ENCODE measurements at places on chromosomes 1 and 21. TPM values are rescaled to one million over a fixed set of nuclear protein-coding genes. Genes with fewer than 3 reads are reported as not detected.

DNA sequence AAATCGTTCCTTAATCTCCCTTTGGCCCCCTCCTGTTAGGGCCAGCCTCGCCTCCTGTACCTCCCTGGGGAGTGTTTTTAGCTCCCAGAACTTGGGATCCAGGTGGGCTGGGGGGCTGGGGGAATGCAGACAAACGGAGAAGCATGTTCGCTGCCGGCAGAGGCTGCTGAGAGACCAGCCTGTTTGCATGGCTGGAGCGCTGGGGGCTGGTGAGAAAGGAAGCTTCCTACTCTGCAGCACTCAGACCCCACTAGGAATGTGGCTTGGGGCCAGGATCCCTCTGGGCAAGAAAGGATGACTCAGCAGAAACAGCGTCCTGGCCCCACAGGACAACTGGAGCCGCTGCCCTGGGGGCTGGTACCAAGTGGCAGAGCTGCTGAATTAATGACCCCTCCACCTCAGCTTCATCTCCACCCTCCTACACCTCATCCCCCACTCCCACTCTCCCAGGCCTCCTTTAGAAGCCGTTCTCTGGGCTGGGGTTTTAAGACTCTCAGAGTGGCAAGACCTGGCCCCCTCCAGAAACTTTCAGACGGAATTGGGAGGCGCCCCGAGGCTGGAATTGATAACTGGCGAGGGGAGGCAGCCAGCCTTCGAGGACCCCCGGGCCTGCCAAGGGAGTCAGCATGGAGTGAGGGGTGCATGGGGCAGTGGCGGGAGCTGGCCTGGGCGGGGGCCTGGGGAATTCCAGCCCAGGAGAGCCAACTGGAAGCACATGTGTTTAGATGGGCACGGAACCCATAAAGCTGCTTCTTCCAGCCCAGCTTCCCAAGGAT lies 28.5 kb upstream of the EPS8L3 start:
- DNase-seq = no peak
- H3K36me3 ChIP-seq = no peaks in the 10 kb centered on the region
- H3K4me1 ChIP-seq = no peaks in the 10 kb centered on the region
- no peaks in the 10 kb centered on the region for H3K27me3 ChIP-seq
- H3K27ac ChIP-seq = no peak overlapping the region

- H3K36me3 ChIP-seq = no peaks in the 10 kb centered on the region
- no peak for DNase-seq
- no peak overlapping the region for H3K27ac ChIP-seq
- H3K27me3 ChIP-seq = no peaks in the 10 kb centered on the region
- H3K4me3 ChIP-seq = no peak overlapping the region
- no peaks in the 10 kb centered on the region for H3K4me1 ChIP-seq
These were observed 574.7 kb upstream of the PLXNA2 start for GRCh38 chr1:208818770-208819445.

DNA sequence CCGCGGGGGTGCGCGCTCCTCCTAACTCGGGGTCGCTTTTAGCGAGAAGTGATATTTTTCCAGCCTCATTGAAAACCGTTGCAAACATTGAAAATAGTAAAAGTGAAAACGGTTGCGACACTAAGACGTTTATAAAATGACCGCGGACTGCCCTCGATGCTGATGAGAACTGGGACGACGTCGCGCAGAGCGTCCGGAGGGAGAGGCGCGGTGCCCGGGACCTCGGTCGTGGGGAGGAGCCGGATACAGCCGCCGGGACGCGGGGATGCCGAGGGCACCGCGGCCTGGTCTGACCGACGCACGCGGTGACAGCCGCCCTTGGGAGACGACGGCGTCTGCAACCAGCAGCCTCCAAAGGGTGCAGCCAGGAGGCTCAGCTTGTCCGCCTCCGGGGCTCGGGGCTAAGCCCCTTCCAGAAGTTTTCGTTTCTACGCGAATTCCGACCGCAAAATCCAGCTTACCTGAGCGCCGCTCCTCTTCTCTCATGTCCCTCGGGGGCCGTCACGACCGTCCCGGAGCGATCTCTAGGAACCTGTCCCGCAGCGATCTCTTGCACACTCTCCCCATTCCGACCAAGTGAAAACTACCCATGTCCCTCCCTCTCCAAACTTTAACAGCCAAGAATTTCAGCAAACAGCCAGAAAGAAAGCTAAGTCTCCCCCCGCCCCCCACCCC lies 144.4 kb upstream of the ETS2 start:
- DNase-seq = peak; percentile 10
- H3K4me1 ChIP-seq = no peaks in the 10 kb centered on the region
- H3K27me3 ChIP-seq = no peaks in the 10 kb centered on the region
- H3K36me3 ChIP-seq = no peaks in the 10 kb centered on the region

- DNase-seq = no peak
- H3K4me3 ChIP-seq = peak overlapping the region; percentile 15
- H3K27me3 ChIP-seq = no peaks in the 10 kb centered on the region
- H3K36me3 ChIP-seq = no peaks in the 10 kb centered on the region
These were observed 578.5 kb downstream of the USP25 start for GRCh38 chr21:16308269-16308668.

Gene AKNAD1
- total RNA-seq = 1.4 TPM

Gene PGLYRP3
- not detected for total RNA-seq

Gene CLDN19
- 1.1 TPM for total RNA-seq

Gene ATF3
- 14.8 TPM for total RNA-seq
